NCI-H1092 treated with DMSO at 0.1 percent for 48 hours (cell line): ENCODE measurements at places on chromosomes 2 and 18.

DNA sequence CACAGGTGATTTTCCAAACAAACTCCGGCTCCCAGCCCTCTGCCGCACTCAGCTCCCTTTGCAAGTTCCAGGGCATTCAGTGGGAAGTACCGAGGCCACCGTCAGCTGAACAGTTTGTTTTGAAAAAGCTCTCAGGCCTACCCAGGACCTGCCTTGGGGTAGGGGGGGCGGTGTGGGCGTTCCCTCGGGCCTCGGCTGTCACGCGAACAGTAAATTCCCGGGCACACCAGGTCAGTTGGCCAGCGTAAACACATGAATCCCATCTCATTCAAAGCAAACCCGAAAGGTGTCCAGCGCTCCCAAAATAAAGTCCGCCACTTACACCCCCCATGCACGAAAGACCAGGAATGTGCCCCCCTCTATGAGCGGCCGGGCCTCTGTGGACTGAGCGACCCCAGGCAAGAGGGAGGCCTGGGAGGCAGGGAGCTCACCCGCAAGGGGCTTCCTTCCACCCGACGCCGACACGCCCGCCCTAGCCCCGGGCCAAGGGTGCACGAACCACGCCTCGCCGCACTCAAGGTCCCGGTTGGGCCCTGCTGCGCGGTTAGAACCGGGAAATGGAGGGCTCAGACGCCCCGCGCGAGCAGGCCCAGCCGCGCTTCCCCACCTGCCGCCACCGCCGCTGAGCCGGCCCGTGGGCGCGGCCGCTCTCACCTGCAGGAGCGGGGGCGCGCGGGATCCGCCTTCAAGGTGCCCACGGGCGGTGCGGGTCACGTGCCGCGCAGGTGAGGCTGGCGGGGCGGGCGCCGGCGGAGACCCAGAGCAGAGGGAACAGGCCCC is at the start of gene WDSUB1:
Gene WDSUB1, minus strand, starts transcription at position 775 of the 780 bp plus-strand sequence. CDS start 3,634 bp downstream, outside the sequence.
- peak; percentile 26 for DNase-seq

DNA sequence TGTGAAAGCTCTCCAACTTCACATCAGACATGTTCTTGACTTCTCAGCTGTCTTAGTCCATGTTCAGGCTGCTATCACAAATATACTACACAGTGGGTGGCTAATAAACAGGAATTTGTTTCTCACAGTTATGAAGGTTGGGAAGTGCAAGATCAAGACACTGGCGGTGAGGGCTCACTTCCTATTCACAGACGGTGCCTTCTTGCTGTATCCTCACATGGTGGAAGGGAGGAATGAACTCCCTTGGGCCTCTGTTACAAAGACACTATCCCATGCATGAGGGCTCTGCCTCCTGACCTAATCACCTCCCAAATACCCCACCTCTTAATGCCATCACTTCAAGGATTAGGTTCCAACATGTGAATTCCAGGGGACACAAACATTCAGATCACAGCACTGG is 9.7 kb downstream of the UXS1 start:
- no peak for DNase-seq

DNA sequence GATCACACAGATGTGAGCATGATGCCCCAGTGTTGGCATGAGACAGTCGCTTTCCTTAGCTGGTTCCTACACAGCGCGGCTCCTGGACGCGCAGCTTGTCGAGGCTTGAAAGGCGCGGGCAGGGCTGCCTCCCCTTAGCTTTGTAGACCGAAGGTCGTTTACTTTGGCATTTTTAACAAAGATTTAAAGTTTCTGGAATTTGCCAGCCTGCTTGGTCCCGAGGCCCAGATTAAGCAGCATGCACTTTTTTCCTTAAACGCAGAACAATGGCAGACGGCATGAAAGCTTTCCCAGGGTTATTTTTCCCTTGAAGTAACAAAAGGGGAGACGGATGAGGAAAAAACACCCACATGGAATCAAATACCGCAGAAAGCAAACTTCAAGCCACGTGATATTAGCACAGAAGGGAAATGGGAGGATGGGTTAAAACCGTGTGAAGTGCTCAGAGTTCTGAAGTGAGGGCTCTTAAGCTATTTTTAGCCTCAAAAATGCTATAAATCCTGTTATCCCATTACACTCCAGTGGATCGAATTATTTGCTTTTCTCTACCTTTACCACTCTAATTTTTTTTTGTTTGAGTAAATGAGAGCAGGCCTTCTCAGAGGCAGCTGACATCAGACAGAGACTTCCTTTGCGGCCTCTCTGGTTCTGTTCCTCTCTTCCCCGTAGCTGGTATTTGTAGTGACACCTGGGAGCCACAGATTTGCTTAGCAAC is 55.7 kb downstream of the NPAS2 start:
- DNase-seq, result peak; percentile 16

DNA sequence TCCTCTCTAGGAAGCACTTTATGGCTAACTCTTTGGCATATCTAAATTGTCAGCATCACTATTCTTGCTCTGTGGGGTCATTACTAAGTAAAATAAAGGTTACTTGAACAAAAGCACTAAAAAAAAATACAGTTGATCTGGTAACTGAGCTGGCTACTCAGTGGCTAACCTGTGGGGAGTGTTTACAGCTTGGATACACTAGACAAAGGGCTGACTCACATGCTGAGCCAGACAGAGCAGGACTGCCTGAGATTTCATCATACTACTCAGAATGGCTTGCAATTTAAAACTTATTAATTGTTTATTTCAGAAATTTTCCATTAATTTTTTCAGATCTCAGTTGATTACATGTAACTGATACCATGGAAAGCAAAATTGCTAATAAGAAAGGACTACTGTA is 1690.4 kb upstream of the SLC39A10 start:
- DNase-seq, result no peak

- no peak for DNase-seq
Observed at GRCh38 chr2:188909036-188909435, 65.1 kb upstream of the COL3A1 start.

DNA sequence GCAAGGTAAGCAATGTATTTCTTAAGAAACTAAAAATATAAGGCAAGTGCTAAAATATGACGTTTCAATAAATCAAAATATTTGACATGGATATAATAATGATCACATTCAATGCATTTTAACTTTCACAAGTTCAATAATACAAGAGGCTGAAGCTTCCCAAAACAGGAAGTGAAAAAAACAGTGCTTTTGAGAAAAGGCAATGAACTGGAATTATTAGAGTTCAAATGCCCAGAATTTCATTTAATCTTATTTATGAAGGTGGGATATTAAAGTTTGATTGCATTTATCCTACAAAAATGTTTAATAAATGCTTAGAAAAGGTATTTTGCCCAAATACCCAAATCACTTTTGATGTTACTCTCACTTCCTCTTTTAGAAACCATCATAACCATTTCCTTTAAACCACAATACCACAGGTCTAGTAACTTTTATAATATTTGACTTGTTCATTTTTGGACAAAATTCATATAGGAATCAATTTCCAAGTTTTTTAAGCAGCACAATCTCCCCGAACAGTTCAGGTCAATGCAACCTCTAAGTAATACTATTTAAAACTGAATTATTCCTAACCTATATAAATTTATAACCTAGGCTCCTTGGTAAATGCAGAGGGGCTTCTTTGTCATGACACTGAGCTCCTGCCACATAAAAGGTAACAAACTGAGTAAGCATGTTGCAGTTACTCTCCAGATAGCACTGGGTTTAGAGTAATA is 2.1 kb downstream of the NCKAP1 start:
- no peak for DNase-seq

DNA sequence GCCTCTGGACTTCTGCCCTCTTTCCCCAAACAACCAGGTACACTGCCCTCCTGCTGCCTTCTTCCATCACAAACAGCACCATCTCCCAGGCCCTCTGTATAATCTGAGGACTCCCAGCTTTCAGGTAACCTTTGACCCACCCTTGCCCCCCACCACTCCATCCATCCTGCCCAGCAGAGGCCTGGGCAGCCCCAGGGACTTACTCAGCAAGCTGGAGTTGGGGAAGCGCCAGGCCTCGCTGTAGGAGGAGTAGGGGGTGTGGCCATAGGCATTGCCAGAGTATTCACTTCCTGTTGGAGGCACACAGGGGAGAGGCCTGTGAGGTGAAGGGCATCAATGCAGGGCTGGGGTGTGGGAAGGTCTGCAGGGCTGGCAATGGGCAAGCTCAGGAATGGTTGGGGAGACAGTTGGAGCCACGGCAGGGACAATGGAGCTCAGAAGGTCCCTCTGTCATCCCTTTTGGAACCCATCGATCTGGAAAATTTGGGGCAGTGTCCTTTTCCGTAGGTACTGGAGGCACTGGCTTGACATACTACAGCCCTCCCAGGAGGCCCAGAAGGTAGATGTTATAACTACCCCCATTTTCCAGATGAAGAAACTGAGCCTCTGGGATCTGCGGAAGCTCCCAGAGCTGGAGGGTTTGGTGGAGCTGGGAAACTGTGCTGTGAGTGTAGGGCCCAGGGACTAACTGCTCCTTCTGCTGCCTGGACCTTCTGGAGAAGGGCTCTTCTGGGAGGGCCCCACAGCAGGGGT is 46.3 kb downstream of the PSD4 start:
- DNase-seq, result no peak

- DNase-seq, result no peak
Observed at GRCh38 chr2:161418275-161418714, 2.2 kb downstream of the TBR1 start.

- DNase-seq, result no peak
Observed at GRCh38 chr2:25043241-25043867, 1.5 kb downstream of the EFR3B start.

- DNase-seq, result no peak
Observed at GRCh38 chr2:41892476-41892875, 155.3 kb upstream of the PKDCC start.

DNA sequence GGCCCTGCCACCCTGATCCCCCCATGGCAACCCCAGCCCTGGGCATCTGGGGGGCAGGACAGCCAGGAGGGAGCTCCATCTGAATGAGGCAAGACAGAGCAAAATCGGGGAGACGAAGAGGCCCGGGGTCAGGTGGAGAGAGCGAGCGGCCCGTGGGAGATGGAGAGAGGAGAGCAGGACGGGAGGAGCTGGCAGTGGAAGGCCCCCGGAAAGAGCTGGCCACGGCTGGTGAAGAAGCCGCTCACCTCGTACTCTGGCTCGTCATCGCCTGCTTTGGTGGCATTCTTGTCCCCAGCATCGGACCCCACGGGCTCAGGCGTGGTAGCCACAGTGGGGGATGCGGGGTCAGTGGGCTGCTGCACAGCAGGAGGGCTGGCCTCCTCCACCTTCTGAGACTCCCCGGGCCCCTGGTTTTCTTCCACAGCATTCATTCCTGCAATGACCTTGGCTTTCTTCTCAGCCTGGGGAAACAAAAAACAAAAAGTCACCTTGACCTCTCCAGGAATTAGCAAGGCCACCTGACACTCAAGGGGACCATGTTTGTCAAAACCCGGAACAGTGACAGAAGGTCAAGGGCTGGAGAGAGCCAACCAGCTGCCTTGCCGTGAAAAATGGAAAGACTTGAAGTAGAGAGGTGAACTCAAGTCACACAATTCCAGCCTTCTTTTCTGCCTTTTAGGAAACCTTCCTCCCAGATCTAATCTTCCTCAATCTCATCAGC is 79.6 kb upstream of the POMC start:
- no peak for DNase-seq

DNA sequence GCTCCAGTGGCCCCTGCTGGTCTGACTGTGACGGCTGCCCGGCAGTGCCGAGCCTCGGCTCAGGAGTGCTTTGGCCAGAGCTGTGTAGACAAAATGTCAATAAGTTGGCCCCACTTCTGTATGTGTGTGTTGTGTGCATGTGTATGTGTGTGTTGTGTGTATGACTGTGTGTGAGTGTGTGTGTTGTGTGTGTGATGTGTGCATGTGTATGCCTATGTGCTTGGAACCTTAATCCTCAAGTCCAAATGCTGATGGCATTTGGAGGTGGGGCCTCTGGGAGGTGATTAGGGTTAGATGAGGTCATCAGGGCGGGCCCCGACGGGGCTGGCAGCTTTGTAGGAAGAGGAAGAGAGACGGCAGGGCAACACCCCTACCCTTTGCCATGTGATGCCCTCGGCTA is 269.0 kb downstream of the DCDC2C start:
- DNase-seq, result no peak

GRCh38 chr2:109143214-109144187 is 14.5 kb downstream of the SH3RF3 start:
- DNase-seq, result no peak

DNA sequence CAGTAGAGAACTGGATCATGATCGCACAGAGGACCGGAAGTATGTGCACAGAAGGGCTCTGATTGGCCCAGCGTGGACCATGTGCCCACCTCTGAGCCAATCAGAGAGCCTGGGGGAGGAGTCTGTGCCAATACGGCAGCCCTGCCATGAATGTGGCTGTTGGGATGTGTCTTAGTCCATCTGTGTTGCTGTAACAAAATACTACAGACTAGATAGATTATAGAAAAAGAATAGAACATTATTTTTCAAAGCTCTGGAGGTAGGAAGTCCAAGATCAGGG is 132.0 kb downstream of the NDUFA10 start:
- no peak for DNase-seq
